H4 (cell line): ENCODE measurements at places on chromosomes 3 and 15. TPM values are rescaled to one million over a fixed set of nuclear protein-coding genes. Genes with fewer than 3 reads are reported as not detected.

Gene PLCH1
- 0.62 and 1.1 TPM in 2 replicates for total RNA-seq

- DNase-seq: no peak
Measured at GRCh38 chr3:8845641-8846040, 76.2 kb upstream of the OXTR start.

GRCh38 chr15:58856086-58856485 is 77.4 kb downstream of the SLTM start:
- no peak for DNase-seq

DNA sequence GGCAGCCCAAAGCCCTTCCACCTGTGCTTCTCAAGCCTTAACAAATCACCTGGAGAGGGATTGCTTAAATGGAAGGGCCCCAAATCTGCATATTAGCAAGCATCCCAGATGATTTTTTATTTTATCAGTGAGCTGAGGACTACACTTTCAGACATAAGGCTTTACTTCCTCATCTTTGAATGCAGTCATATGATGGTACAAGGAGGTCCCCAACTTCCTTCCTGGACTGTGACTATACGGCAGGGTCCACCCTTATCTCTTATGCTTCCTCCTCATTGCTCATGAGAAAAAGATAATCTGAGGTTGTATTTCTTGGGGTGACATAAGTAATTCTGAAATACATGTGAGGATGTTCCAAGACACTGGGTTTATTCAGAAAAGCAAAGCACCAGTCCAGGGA is 13.7 kb upstream of the HEG1 start:
- DNase-seq: no peak

Gene ABHD17C
- total RNA-seq: 3.5 and 11.0 TPM in 2 replicates

Gene ACAP2
- 26.1 and 32.4 TPM in 2 replicates for total RNA-seq

DNA sequence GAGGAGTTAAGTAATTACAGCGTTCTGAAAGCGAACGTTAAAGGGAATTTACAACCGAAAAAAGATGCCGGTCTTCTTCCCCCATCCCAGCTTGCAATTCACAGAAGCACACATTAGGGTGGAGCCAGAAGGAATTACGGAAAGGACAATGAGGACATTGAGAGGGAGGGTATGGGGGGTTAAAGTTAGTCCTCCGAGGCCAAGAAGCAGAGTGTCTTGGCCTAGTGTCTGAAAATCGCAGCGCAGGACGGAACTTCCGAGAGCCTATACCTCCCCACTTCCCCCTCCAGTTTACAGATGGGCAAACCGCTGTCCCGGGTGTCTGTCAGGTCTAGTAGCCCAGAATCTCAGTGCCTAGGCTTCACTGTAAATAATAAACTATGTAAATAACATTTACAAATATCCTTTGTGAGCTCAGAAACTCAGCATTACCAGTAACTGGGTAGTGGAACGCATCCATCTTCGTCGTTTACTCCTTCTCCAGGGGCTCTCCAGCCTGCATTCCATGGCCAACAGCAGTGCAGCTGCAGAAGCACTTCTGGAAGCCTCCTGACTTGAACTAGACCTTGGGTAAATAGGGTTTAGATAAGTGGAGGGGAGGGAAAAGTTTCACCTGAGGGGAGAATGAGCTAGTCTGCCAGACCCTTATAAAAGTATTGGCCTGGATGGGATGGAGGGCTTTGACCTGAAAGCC is 922 bp downstream of the ADPRH start:
- DNase-seq: no peak

Gene RLBP1
- not detected in 2 replicates for total RNA-seq

DNA sequence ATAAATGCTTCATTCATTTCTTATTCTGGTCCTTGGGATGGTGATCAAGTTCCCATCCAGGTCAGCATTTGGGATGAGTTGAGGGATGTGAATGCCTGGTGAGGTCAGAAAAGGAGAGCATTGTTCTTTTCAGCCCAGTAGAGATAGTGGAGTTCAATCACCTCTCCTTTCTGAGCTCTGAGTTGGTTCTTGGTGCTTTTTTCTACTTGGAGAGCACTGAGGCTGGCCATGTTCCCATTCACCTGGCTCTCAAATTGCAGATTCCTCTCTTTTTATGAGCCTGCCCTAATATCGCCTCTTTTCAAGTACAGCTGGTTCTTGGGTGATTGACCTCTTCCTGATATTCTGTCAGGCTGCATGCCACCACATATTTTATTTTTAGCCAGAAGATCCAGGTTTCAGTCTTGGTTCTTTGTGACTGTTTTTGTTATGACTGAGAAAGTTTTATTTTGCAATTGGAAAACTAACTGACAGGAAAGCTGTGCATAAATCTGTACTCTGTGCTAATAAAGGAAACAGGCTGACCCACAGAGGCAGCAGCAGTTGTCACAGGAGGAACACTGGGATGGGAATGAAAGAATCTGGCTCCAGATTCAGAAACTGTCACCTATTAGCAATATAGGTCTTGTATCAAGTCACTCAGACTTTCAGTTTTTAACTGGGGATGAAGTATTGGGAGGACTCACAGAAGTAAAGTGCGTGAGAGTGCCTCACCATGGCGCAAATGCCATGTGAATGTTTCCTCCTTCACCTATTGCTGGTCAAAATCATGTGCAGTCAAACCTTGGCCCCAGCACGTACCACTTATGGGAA is 10.7 kb downstream of the AQP9 start:
- DNase-seq: no peak

GRCh38 chr15:74375303-74375693 is 7.9 kb upstream of the CYP11A1 start:
- DNase-seq: peak; percentile 72

DNA sequence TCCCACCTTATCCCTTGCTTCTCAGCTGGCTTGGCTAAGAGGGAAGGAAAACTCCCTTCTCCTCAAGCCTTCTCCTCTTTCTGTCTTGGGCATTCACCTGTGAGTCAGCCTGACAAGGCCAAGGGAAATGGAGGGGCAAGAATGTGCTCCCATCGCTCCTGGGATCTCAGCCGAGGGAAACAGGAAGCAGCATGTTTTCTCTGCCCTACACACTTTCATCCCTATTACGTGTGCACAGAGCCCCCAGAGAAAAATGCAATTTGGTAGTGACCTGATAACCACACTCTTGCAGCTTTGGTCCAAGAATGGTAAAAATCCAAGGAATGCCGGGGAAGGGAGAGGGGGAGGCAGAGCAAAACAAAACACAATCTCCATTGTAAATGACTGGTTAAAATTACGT is 32.9 kb upstream of the MTMR10 start:
- peak; percentile 64 for DNase-seq

GRCh38 chr15:92650966-92651365 is 4.6 kb downstream of the FAM174B start:
- no peak for DNase-seq

DNA sequence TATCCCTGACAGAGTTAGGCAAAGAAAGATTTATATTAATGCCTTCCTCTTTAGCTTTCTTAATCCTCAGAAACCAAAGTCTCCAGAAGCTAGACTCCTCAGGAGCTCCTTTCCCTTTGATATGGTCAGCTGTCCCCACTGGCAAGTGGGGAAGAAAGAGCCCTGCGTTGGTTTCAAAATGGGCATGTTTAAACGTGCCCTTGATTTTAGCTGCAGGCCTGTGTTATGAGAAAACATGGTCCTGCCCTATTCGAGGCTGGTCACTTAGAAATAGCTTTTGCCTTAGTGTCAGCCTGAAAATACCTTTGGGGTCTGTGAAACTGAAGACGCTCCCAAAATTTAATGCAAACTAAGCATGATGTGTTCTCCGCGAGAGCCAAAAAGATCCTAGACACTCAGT is 135.5 kb upstream of the RARB start:
- DNase-seq: no peak
